Effector CD4-positive, alpha-beta T cell (primary cell): ENCODE measurements at places on chromosomes 16 and 17.

- peak; percentile 70 for DNase-seq
Measured at GRCh38 chr16:66650707-66651473, 45.7 kb downstream of the CMTM4 start.

- DNase-seq: no peak
Measured at GRCh38 chr16:66013486-66013885, 353.0 kb upstream of the CDH5 start.

DNA sequence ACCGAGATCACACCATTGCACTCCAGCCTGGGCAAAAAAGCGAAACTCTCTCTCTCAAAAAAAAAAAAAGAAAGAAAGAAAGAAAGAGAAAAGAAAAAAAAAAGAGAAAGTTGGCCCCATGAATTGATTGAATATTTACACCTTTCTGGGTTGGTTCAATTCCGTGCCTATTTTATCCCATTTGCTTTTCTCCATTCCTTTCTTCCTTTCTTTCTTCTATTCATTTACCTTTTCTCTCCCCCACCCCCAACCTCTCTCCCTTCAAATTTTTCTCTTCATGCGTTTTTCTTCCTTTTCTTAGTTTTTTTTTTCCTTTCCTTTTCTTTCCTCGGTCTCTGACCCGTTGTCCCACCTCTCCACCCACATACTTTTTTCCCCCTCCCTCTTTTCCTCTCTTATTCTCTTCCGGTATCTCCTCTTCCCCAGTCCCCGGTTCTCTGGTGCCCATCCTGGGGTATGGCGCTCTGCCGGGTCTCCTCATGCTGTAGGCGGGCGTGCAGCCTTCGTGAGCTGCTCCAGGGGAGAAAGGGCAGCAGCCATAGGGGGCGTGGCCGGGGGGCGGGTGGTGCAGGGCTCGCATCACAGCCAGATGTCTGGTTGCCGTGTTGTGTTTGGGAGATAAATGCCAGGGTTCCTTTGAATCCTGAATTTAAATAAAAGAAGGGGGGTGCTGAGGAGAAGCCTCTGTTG, 5.3 kb upstream of the COL1A1 start:
- no peak for DNase-seq

DNA sequence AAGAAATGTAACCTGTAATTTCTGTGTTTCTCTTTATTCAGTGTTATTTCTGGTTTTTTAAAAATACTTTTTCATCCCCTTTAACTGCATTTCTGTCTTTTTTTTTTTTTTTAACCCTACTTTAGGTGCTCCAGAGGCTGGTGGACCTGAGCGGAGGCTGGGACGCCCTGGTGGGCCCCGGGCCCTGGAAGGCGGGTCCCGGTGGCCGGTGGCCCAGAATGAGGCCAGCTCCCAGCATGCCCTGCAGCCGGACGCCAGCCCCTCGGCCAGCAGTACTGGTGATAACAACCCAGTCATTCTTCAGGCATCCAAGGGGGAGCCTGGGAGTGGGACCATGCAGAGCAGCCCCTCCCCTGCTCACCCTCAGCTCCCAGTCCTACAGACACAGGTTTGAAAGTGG, 1.5 kb downstream of the SRCAP start:
- no peak for DNase-seq

- DNase-seq: no peak
Measured at GRCh38 chr17:60392845-60393702, 1.1 kb upstream of the USP32 start.

DNA sequence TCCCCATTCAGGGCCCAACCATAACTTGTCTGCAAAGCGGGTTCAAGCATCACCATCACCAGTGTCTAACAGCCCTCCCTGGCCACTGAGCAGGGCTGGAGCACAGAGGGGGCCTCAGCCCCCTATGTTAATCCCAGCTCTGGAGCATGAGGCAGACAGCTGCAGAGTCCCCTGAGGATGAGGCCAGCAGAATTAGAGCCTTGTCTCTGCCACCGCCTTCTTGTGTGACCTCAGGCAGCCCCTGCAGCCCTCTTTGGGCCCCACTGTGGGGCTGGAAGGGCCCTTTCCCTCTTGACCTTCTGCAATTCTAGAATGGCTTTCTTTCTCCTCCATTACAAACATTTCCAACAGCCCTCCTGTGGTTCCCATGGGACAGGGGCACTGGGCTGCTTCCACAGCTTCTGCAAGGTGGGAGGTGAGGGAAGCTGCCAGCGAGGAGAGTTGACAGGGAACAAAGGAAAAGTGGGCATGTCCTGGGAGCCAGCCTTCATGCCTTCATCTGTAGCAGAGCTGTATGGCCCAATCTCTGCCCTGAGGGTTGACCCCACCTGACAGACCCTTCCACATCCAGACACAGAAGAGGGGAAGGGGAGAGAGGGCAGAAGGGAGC, 65.7 kb downstream of the TMEM132E start:
- DNase-seq: no peak

DNA sequence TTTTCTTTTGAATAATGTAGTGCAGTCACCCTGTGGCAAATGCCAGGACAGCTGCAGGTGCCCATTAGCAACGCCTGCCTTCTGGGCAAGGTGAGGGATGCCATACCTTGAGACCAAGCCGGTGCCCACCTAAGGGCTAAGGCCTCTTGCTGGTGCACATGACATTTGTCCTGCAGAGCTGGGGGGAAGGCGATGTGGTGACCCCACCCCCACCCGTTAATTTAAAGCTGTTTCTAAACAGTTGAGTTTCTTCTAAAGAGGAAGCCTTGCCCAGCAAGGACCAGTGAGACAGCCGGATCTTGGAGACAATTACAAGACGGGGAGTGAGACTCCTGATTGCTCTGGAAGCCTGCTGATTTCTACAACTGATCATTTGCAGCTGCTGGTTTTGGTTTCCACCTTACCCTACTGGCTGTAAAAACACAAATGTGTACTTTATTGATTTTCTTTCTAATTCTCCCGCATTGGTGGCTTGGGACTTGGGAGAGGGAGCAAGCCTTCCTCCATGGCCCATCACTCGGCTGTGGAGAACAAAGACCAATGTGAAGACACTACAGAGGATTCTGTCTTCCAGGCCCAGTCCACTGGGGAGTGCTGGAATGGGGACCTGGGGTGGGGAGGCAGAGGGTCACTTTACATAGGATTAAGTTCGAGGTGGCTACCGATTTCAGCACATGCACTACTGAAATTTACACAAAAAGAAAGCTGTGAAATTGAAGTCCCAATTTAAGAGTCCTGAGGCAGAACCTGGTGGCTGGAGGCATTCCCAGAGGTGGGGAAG, 2.7 kb downstream of the CDK5R1 start:
- no peak for DNase-seq

DNA sequence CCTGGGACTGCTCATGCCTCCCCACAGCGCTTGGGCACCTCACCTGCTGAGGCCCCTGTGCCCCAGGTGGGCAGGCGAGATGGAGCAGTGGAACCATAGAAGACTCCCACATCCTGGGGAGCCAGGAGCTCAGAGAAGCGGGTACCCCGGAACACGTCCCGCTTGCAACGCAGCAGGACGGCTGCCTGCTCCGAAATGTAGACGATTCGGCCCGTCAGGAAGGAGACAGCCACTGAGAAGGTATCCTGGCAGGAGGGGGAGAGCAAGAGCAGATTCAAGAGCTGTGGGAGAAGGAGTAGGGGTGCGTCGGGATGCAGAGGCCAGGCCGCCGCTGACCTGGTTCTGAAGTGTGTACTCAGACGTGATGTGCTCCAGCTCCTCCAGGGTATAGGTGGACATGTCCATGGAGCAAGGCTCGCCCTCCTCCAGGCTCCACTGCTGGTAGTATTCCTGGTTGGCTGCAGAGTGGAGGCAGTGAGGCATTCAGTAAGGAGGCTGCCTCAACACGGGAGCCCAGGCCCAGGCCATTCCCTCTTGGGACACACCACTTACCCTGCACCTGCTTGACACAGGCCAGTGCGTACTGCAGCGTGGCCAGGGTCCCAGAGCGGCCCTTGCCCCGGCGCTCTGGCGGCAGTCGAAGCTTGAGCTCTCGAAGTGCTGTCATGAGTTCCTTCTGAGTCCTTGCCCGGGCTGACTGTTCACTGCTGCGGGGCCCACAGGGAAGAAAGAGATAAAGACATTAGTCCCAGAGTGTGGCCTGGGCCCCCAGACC, 2.6 kb downstream of the PER1 start:
- peak; percentile 4 for DNase-seq

GRCh38 chr16:55302635-55303034, 21.4 kb upstream of the IRX6 start:
- no peak for DNase-seq

GRCh38 chr17:2468270-2468669, 43.4 kb downstream of the METTL16 start:
- no peak for DNase-seq

- no peak for DNase-seq
Measured at GRCh38 chr16:59259074-59259949, 525.2 kb upstream of the GOT2 start.

DNA sequence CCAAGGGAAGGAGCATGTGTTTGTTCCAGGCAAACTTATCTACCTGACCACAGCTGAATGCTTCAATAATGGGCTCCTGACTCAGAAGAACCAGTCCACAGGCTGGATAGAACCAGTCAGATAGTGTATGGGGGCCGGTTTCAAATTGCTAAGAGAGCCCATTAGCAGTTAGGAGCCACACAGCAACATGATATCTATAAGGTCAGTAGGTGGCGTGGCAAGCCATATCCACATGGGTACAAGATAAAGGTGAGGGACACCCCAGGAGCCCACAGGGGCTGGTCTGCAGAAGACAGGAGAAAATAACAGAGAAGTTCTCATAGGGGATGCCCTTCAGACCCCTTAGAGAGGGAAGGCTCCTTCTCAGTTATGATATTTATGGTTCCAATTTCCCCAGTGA, 31.6 kb upstream of the CDRT15 start:
- DNase-seq: no peak

GRCh38 chr16:71912534-71913275, 17.4 kb downstream of the IST1 start:
- DNase-seq: no peak

GRCh38 chr17:83190601-83191387, 111.4 kb downstream of the METRNL start:
- no peak for DNase-seq

DNA sequence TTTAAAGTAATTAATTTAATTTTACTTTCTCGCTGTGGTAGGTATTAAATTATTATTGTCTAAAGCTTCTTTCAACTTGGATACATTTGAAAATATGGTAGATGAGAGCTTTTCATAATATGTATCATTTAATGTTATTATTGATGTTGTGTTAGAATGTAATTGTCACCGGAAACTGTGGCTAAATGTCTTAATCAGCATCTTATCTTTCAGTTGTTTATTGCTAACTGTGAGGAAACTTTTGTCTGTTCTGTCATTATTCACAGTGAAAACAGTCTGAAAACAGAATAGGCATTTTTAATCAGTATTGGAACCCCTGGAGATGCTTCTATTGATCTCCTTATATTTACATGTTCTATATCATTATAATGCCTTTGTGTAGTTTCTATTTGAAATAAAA, 120.7 kb downstream of the STXBP4 start:
- no peak for DNase-seq

DNA sequence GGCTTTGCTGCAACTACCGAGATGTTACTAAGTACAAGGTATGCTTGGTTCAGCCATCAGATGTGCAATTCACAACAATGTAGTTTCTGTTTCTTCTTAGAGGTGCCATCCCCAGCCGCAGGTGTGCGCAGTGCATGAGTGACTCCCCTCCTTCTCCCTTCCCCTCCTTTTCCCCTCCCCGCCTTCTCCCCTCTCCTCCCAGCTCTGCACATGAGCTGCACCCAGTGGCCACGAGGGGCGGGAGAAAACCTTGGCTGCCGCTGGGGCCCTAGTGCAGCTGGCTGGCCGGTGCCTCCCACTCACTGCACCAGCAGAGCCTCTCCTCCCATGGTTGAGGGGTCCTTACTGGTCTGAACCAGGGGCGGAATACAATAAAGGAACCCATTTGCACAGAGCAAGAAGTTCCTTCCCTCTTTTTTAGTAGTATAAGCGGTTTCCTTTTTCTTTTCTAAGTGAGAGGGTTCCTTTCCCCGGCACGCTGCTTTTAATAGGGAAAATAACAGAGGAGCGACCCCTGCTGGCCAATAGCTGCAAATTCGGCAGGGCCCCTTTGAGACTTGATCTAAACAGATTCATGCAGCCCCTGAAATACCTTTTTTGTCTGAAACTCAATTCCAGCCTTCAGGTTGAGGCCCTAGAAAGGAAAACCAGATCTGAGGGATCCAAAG, 7.8 kb upstream of the CCL15 start:
- no peak for DNase-seq

- no peak for DNase-seq
Measured at GRCh38 chr16:6967796-6968320, 364.8 kb upstream of the RBFOX1 start.

DNA sequence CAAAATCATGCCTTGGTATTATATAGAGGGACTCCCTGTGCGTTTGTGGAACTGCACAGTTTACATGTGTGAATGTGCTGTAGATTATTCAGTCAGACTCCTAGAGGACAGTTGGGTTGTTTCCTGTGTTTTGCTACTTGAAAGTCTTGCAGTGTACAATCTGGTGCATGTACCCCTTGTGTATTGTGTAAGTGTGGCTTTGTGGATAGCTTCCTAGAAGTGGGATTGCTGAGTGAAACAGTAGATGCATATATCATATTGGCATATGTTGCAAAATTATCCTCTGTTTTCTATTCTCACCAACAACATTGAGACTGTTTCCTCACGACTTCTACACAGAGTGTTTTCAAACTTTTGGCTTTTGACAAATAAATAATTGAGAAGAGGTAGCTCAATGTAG, 263.7 kb downstream of the MAP2K6 start:
- DNase-seq: no peak

DNA sequence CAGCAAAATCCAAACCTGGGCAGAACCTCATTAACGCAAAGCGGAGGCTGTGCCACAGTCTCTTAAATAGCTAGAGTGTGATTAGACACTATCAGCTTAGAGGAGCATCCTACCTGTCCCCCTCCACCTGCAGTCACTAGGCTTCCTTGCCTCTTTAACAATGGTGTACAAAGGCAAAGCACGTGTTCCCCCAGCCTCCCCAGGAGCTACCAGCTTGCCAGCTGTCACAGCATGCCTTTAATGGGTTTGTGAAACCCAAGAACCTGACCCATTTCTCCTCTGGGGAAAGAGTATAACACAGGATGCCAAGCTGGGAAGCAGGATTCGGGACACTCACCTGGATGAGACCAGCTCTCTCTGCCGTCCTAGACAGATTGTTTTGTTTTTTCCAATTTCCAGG, 37.2 kb upstream of the TBX2 start:
- no peak for DNase-seq

GRCh38 chr17:82519971-82520903, 705 bp downstream of the FOXK2 start:
- DNase-seq: peak; percentile 18

DNA sequence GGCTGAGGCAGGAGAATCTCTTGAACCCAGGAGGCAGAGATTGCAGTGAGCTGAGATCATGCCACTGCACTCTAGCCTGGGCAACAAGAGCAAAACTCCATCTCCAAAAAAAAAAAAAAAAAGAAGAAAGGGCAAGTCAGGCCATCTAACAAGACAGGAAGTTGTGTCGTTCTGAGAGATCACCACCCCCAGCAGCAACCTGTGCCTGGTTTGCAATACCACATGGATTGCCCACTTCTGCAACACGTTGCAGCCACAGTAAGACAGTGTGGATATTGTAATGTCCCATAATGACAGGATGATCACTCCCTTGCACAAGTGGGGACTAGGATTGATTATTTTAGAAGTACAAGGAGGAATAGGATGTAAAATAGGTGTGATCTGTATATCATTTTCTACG, 3.4 kb upstream of the KRTAP2-4 start:
- DNase-seq: no peak
